Aorta (tissue), 5 donors: ENCODE measurements at places on chromosomes 3 and 15.

- DNase-seq = no peak
Observed at GRCh38 chr15:101399431-101399830, 90.1 kb downstream of the PCSK6 start.

GRCh38 chr3:173739726-173740125, 342.2 kb downstream of the NLGN1 start:
- no peak for DNase-seq

DNA sequence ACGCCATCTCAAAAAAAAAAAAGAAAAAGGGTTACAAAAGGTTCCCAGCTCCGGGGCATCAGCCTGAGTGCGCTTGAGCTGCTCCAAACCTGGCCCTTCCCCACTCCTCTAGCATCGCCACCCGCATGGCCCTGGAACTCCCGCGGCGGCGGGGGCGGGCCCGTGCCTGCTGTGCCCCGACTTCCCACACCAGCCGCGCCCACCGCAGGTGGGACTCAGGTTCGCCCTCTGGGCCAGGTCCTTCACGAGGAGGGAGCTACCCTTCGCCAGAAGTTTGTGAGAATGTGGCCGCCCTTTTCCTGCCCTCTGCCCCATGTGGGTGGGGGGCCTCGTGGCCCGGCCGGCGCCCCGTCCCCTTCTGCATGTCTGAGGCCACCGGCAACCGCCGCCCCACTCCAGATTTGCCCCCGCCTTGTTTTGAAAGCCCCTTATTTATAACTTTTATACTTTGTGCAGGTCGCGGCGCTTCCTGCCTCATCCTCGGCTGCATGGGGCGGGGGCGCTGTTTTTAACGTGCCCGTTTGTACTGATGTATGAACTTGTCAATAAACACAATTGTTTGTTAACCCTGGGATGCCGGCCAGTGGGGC, 507 bp upstream of the JMJD7 start:
- DNase-seq = peak; percentile 66

DNA sequence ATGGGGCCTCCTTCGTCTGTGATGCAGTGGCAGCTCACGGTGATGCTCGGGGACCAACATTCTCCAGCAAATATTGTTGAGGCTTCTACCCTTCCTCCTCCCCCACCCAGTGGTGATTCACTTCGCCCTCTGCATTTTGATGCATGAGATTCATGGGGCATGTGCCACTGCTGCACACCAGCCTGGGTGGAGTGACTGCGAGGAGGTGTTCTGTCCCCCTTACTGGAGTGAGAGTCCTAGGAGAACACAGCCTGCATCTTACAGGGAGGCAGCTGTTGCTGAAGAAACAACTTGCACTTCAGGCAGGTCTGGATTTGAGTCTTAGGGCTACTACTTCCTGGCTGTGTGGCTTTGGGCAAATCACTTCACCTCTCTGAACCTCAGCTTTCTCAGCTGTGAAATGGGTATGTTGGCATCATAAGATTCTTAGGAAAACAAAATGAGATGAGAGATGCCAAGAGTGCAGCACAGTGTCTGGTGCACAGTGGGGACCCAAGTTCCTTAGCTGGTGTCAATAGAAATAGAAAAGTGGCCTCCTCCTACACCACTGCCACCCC, 10.2 kb upstream of the SKOR1 start:
- DNase-seq = no peak

- DNase-seq = no peak
Observed at GRCh38 chr15:101431301-101431700, 58.2 kb downstream of the PCSK6 start.

GRCh38 chr15:84082739-84083138, 152.8 kb upstream of the GOLGA6L4 start:
- no peak for DNase-seq
